Progenitor cell of endocrine pancreas (in vitro differentiated cells): ENCODE measurements at places on chromosomes 12 and 14. TPM values are rescaled to one million over a fixed set of nuclear protein-coding genes. Genes with fewer than 3 reads are reported as not detected.

DNA sequence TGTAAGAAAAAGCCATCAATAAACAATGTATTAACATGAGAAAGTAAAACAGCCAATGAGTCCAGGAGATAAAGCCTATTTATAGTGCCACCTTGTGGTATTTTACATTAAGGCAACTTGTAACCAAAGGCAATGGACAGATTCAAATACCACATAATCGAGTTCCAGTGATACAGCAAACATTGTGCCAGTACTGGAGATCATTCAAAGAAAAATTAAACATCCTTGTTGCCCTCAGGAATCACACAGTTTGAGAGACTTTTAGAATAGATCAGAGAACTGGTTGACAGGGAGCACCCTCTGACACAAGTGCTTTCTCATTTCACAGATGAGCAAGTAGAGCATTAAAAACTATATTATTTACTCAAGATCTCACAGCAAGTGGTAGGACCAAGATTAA lies 98.1 kb downstream of the DDHD1 start:
- DNase-seq = no peak

C12orf50 gene
- total RNA-seq = 0.10 and 0.16 TPM in 2 replicates

CLEC7A gene
- total RNA-seq = not detected in 2 replicates

DNA sequence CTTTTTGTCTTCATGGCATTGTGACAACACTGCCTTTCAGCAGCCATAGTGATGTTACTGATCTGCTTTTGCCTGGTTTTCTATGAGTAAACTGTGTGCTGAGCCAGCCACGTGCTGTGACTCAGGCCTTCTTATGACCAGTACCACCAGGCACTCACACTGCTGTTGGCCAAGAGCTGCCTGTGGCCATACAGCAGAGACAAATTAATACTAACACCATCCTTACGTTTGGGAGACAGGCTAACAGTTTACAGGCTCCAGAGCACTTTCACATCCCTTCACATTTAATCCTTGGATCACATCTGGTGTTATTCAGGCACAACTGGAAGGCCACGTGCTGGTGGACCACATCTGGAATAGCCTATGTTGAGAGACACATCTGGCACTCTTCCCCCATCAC lies 377.9 kb downstream of the CCDC91 start:
- no peak for DNase-seq

SLC35E3 gene
- 12.8 and 17.1 TPM in 2 replicates for total RNA-seq

- DNase-seq = no peak
Measured at GRCh38 chr12:71640316-71640715, 23.3 kb downstream of the ZFC3H1 start.

BIN2 gene
- not detected in 2 replicates for total RNA-seq

DNA sequence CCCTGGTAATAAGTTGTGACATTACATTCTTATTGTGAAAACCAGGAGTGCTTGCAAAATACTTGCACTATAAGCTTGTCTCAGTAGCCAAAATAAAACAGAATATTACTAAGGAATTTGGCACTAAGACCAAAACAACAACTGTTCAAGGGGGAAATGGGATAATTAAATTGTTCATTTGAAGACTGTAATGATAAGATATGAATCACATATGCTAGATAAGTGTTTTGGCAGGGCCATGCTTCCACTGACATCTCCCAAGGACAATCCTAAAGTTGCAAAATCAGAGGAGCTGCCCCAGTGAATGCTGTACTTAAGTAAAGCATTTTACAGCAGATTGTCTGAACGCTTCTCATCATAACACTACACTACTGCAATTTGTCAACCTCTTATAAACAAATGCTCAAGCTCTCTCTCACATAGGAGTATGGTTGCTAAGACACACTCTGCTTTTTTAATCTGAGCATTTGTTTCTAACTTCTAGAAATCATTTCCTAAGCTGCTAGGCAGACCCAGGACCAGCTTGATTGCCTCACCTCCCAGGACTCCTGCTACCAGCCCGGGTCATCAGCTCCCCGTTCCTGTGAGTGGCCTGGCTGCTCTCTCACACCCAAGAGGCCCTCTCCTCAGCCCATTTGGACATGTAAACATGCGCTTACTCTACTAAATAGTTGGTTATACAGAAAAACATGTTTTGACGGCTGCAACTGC lies 191.5 kb downstream of the PAX9 start:
- DNase-seq = no peak

GRCh38 chr14:86673523-86673969 lies 1143.6 kb downstream of the FLRT2 start:
- no peak for DNase-seq

DHRS2 gene
- 0.77 and 0.89 TPM in 2 replicates for total RNA-seq

DNA sequence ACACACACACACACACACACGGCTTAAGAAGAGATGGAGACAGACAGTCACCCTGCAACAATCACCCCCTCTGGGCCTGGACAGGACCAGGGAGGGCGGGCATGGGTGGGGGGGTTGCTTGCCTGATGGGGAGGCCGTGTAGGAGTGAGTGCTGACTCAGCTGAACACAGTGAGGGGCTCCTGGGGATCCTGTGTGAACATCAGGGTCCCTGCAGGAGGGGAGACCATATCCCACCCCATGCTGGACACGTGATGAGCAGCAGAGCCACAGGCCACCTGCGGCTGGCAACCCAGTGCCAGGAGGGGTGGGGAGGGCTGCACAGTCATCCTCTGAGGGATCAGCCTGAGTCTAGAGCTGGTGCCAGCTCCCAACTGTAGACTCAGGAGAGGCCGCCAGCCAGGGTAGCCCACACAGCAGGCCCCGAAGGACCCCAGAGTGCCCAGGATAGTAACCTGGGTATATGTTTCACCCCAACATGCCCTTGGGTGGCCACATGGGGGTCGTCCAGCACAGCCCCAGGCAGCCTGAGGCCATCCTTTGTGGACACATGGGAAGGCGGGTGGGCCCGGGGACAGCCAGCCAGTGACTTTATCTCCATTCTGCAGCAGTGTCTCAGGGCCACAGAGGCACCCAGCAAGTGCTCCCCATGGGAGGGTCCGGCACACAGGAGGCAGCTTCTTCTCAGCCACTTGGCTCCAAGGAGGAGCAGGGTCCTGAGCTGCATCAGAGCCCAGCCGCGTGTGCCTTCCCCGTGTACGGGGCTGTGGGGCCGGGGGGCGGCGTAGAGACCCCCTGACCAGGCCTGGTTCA lies 73.7 kb upstream of the SFSWAP start:
- no peak for DNase-seq

- no peak for DNase-seq
Measured at GRCh38 chr12:65814038-65814437, 10.2 kb upstream of the HMGA2 start.

- no peak for DNase-seq
Measured at GRCh38 chr12:120706029-120706428, 4.2 kb upstream of the UNC119B start.

GRCh38 chr12:110007881-110008280 lies 8.7 kb downstream of the ANKRD13A start:
- no peak for DNase-seq

DNA sequence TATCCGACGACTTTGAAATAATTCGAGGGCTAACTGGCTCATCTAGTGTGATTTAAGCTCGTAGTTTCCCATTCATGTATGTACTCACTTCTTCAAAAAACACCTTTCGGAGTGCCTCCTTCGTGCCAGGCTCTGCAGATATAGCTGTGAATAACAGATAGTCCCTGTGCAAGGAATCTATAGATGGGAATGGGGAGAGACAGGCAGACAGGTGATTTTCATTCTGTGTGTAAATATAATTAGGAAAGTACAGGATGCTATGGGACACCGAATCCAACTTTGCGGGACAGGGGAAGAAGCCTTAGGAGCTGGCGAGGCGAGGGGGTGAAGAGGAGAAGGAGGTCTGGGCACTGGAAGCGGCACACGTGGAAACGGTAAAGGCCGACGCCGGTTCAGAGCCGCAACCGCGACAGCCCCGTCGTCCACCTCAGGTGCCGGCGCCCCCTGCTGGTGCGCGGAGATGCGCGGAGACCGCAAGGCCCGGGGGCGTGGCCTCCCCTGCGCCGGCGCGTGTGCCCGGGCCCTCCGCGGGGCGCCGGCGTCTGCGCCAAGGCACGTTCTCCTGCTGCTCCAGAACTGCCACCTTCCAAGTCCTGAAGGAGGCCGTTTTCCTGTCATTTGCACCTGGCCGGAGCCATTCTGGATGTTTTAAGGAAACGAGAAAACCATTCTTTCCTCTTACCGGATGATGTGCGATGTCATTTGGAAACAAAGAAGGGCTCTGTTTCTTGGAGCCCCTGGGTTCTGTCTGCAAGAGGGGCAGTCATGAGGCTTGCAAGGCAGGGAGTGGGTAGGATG lies 18.0 kb upstream of the CACNA1C start:
- DNase-seq = peak; percentile 95
